Amniotic stem cell (primary cell): ENCODE measurements at places on chromosomes 12 and 14.

DNA sequence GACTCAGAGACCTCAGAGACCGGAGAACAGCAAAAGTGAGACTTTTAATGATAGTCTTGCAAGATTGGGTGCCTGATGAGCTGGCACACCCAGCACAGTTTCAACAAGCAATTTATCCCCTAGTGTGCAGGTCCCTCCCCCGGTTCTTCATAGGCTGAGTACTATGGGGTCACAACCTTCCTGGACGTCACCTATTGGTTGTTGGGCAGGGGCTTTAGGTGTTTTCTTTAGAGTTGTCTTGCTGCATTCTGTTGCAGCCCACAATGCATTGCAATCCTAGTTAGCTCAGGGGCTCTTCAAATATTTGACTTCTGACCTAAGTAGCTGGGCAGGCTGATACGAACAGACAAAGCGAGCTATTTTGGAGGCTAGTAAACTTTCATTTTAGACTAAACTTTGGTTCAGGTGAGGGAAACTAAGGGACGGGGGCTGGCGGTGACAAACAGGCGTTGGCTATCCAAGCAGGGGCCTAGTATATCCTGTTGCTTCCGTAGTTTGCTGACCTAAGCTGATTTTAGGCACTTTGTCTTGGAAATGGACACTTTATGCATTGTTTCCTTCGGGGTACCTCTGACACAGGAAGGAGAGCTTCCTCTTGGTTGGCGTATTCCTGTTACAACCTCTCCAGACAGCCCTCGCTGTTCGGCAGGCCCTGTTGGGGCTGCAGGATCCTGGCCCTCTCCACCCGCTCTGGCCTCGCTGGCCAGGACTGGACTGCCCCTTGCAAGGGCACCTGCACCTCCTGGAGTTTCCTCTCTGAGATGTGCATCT lies 14.1 kb downstream of the SIVA1 start:
- DNase-seq = no peak

GRCh38 chr14:93997916-93998870 lies 1.1 kb downstream of the CCDC197 start:
- DNase-seq = no peak

GRCh38 chr12:12839873-12840579 lies 26.9 kb downstream of the DDX47 start:
- peak; percentile 75 for DNase-seq

- no peak for DNase-seq
Measured at GRCh38 chr14:105205673-105206208, 24.6 kb upstream of the NUDT14 start.

GRCh38 chr14:64123241-64123822 lies 170.8 kb downstream of the ESR2 start:
- no peak for DNase-seq

DNA sequence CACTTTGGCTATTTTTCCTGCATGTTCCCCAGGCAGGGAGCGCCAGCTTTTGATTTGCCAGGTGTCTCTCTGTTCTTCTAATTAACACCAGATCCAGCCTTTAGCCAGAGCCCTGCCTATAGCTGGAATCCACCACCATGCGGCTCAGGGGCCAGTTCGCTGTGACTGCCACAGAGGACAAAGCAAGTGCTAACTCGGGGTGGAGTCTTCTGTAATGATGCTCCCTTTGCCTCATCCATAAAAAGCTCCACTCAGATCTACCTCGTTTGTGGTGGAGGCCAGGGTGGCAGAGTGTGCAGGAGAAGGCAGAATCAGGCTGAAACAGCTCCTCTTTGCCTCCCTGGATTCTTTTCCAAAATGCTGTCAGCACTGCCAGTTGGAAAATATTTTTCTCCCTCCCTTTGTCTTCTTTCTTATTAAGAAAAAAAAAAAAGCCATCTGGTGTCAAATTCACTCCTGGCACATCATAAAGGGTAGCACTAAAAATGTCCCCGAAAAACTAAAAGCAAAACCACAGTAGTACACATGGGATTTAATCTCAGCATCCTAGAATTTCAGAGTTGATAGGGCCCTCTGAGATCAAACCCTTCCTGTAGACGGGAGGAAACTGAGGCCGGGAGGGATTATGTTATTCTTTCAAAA lies 18.0 kb upstream of the CTDSP2 start:
- DNase-seq = no peak

DNA sequence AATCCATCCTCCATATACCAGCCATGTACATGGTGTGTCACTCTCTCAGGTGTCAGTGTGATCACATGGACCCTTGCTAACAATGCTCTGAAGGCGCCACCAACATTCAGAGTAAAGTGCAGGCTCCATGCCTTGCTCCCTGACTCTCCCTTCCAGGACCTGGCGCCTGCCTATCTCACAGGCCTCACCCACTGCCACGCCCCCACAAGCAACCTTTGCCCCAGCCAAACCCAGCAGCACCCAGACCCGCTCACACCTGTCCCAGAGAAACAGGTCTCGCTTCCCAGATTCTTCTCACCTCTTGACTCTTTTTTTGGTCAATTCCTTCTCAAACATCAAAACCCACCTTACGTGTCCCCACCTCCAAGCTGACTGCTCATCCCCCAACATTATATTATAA lies 52.3 kb downstream of the KCNK10 start:
- no peak for DNase-seq

- DNase-seq = no peak
Measured at GRCh38 chr12:3207858-3208257, 130.7 kb downstream of the TSPAN9 start.

DNA sequence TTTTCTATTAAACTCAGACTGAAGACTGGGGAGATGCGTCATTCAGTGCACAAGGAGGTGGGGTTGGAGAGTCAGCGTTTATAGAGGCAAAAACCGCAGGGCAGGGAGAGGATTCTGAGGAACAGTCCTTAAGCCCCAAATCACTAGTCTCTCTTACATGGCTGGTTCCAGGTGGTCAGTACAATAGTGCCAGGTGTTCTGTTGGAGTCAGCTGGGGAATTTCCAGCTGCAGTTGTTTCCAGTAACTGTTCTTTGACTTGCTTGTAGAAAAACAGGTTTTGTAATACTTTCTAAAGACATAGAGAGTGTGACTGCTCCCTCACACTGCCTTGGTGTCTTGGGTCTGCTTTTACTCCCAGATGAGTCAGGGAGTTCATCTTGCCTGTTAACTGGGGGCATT lies 192.2 kb downstream of the TMTC3 start:
- peak; percentile 13 for DNase-seq

DNA sequence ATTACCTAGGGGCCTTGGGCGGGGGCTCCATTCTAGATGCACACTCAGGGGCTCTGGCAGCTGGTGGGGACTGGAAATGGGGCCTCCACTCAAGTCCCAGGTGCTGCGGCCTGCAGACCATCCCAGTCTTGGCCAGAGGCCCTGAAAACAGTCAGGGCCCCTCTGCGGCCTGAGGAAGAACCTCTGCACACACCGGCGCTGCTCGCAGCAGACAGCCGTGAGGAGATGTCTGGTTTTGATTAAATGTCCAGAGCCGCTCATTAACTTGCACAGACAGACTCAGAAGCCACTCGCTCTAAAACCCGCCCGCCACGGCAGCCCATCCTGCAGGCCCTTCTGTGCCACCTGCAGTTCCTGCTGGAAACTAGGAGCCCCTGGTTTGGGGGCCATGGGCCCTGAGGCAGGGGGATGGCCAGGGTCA lies 36.4 kb upstream of the NCOR2 start:
- no peak for DNase-seq

GRCh38 chr14:103548463-103549351 lies 13.8 kb downstream of the BAG5 start:
- no peak for DNase-seq

GRCh38 chr14:66398437-66398836 lies 87.7 kb upstream of the CCDC196 start:
- DNase-seq = no peak

GRCh38 chr14:55241673-55242072 lies 29.5 kb upstream of the FBXO34 start:
- DNase-seq = no peak

GRCh38 chr12:48007206-48007605 lies 2.9 kb upstream of the COL2A1 start:
- DNase-seq = no peak

DNA sequence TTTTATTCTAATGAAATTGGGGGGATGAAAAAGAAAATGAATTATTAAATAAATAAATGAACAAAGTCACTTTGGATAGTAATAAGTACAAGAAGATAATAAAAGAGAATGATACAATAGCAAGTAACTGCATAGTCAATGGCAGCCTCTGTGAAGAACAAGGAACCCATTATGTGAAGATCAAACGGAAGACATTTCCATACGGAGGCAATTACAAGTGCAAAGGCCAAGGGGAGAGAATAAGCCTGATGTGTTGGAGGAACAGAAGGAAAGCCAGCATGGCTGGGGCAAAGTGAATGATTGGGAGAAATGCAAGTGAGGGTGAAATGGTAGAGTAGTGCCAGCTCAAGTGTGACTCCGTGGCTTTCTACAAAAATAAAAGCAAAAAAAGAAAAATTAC lies 43.9 kb upstream of the CHPT1 start:
- DNase-seq = no peak

DNA sequence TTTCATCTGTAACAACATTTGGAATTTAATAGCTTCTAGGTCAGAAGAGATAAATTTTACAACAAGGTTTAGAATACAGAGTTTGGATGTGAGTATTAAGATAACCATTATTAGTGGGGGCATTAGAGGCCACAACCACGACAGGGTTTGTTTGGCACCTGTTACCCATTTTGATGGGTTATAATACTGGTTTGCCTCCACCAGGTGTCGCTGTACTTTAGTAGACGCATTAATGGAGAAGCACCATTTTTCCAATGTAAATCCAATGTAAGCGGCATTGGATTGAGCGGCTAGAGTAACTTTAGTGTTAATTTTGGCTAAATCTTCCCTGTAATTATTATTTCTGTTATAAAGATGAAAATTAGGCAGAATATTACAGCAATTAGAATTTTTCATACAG lies 136.2 kb downstream of the SLCO1B3 start:
- DNase-seq = no peak

- peak; percentile 44 for DNase-seq
Measured at GRCh38 chr14:92397150-92397952, 74.4 kb downstream of the SLC24A4 start.

GRCh38 chr14:92362781-92363235 lies 39.8 kb downstream of the SLC24A4 start:
- no peak for DNase-seq

GRCh38 chr12:78600541-78600940 lies 264.0 kb upstream of the SYT1 start:
- DNase-seq = no peak

- DNase-seq = no peak
Measured at GRCh38 chr12:24695657-24696329, 253.1 kb downstream of the BCAT1 start.

- no peak for DNase-seq
Measured at GRCh38 chr12:1800401-1801302, 19.7 kb upstream of the LRTM2 start.

GRCh38 chr14:77589099-77589498 lies 27.3 kb downstream of the SPTLC2 start:
- DNase-seq = no peak

DNA sequence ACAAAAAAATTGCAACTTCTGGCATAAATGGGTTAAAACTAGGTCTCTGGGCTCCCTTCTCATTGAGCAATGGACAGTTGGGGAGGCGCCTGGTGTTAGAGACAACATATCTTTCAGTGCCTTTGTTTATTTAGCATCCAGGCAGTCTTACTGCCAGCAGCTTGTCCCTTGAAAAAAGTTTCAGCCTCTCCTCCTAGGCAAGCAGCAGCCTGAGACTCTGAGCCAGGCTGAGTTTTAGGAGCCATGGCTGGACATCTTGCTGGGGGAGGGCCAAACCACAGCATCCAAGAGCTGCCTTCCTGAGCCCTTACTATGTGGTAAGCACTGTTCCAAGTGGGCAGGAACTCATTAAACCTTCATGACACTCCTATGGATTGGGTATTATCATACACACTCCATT lies 10.1 kb upstream of the JDP2 start:
- DNase-seq = no peak

GRCh38 chr12:90280564-90281058 lies 572.0 kb upstream of the ATP2B1 start:
- DNase-seq = no peak

GRCh38 chr14:64720131-64720576 lies 15.9 kb downstream of the PLEKHG3 start:
- DNase-seq = no peak

GRCh38 chr12:97131220-97131981 lies 224.3 kb downstream of the NEDD1 start:
- DNase-seq = no peak

DNA sequence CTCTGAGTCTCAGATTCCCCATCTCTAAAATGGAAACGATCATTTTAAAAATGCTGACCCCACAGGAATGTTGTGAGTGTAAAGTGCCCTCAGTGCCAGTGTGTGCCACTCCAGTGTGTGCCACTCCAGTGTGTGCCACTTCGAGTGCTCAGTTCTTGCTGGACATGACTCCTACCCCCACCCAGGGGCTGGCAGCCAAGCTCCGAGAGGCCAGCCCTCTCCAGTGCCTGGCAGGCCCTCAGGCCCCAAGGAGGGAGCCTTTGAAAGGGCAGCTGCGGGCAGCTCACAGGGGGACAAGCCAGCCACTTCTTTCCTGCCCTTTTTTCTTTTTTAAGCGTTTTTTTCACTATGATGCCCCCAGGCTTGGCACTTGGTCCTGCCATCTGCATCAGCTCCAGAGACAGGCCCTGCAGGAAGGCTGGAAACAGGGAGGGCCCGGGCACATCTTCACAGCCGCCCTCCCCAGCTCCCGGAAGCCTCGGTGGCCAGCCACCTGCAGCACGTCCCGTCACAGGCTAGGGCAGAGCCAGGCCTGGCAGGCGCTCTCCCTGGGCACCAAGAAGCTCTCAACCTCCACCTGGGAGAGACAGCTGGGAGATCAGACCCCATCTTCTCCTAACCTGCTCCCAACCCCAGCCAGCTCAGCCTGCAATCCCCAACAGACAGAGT lies 29.8 kb downstream of the NCOR2 start:
- DNase-seq = no peak

GRCh38 chr12:66491853-66492252 lies 187.0 kb downstream of the GRIP1 start:
- DNase-seq = no peak

DNA sequence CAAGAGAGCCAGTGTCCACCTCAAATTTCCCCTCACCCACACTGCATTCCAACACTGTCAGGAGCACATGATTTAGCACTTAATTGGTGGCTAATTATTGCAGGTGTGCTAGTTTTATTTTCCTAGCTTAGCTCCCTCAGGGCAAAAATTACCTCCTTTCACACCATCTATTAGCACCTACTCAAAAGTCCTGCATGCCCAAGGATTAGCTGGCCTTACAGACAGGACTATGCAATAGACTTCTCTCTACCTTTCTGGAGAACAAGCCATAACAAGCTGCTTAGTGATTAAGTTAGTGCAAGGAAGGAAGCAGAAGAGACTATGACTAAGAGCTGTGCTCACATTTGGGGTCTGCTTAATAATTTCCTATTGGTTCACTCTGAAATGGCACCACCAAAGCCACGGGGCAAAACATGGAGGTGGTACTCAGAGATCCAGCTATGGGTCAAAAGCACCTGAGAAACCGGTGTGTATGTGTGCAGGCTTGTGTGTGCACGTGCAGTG lies 69.5 kb downstream of the STON2 start:
- no peak for DNase-seq
